NCI-H524 (cell line): ENCODE measurements at places on chromosomes 11 and 22.

GRCh38 chr11:120573756-120574354 lies 62.3 kb downstream of the GRIK4 start:
- DNase-seq = no peak

DNA sequence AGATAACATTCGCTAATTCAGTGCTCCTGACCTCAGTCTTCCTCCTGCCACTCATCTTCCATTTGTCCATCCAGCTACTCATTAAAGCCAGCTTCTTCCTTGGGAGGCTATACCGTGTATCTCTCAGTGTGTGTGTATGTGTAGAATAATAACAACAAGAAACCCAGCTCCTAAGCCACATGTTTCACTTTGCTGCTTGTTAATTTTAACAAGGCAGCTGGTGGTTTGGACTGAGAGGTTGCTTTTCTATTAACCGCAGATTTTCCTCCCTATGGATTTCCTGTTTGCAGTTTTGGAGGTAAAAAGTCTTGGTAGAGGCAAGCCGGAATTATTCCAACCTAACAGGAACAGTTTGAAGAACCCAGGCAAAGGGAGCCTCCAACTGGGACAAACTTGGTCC lies 165.0 kb downstream of the ADAMTS15 start:
- DNase-seq = no peak

GRCh38 chr11:79514695-79515094 lies 73.9 kb upstream of the TENM4 start:
- no peak for DNase-seq

GRCh38 chr11:59776210-59777066 lies 21.3 kb downstream of the STX3 start:
- no peak for DNase-seq

DNA sequence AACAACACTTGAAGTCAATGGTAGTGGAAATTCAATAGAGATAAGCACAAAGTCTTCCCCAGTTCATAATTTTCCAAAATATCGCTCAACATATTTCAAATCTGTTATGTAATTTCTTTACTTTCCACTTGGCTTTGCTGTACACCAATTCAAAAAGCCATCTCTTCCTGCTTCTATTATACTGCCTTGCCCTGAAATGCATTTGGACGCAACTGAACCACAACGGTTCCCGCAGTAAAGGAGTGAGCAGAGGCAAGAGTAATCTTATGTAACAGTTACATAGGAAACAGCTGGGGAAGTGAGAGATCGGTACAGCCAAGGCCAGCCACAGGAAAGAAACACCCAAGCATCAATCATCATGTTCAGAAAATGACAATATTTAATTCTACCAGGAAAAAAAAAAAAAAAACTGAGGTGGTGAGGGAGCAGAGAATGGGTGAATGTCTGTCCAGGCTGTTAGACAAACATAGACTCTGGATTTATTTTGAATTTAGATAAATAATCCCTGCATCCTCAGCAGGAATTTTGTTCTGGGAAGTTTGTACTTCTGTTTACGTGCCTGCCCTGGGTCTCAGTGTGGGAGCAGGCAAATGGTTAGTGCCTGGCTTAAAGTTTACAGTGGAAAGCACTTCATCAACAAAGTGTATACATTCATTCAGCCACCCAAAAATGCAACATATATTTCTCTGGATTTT lies 392.2 kb downstream of the ETS1 start:
- DNase-seq = no peak

GRCh38 chr22:37443977-37444376 lies 16.7 kb upstream of the ELFN2 start:
- no peak for DNase-seq

GRCh38 chr11:27847496-27847895 lies 147.2 kb upstream of the BDNF start:
- DNase-seq = no peak

GRCh38 chr11:104370478-104370877 lies 206.5 kb upstream of the PDGFD start:
- no peak for DNase-seq

DNA sequence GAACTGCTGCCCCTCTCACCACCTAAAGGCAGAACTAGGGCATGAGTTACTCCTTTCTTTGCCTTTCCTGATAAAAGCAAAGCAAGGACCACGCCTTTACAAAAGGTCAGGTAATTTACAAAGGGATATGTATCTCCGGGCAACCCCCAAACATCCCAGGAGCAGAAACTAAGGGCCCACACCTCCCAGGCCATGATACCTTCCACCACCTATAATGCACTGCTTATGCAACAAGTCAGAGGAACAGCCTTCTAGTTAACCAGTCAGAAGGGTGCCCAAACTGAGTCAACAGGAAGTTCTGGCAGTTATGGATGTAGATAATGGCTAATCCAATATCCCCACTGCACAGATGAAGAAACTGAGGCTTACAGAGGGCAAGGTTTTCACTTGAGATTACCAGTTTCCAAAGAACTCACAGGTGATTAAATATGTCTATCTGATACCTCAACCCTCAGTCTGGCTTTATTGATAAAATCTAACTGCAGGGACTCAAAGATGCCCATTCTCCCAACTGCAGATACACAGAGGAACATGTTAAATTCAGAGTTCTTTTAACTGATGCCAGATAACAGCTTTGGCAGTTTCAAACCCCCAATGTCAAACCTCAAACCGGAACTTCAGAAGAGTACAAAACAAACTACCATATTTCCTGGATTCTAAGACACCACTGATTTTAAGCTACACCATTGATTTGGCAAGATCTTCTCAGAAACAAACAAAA lies 16.8 kb upstream of the CASTOR1 start:
- DNase-seq = no peak
